ENCODE measurements at places on chromosomes 1 and 21.
A peak's percentile ranks its signal among the peaks of the same experiment; 100 is the strongest.

DNA sequence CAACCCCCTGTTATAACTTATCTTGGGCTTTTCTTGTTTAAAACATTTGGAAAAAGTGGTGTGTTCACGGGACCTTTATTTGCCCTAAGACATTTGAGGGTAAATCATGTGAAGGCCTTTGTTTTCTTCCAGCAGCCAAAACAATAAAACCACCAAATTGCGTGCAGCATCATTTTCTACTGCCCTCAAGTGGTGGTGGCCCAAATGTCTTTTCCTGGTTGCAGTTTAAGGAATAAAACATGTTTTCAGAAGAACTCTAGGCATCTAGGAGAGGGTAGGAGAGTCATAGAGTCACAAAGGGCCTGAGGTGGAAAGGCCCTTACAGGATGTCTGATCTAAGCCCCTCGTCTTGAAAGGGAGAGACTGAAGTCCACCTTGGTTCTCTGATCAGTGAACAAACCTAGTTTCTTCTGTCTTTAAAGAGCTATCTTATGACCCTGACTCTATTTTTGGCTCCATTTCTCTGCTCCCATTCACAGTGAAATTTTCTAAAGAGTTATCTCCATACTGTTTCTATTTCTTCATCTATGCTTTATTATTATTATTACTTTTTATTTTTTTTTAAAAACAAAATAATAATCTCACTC, 16.0 kb upstream of the EPS15 start:
- DNase-seq: no peak

DNA sequence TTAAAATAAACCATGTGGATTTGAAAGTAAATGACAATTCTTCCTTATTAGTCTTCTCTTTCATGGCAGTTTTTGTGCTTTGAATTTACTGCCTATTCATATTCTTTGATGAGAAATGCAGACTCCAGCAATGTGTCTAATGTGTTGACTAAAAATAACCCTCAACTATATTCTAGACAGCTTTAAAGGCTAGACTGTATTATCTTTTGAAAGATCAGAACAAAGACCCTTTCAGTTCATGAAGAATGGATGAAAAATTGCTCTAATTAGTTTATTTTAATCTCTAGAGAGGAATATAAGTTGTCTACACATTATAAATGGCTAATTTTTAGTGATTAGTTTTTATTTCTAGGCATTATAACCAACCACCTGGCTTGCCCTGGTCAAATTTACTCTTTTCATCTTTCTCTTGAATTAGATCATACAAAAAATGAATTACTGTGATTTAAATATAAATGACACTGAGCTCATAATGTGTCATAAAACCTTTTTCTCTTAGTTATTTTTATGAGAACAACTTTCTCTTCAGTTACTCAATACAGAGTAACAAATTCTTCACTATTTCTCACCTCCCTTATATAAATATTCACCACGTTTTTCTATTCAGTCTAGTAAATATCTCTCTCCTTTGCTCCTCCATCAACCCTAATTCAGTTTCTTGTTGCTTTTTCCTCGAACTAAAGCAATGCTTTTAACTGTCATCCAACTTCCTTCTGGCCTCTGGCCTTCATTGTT, 428.5 kb upstream of the TMPRSS15 start:
- DNase-seq: no peak

GRCh38 chr1:87940421-87940820, 611.7 kb downstream of the LMO4 start:
- DNase-seq: no peak

DNA sequence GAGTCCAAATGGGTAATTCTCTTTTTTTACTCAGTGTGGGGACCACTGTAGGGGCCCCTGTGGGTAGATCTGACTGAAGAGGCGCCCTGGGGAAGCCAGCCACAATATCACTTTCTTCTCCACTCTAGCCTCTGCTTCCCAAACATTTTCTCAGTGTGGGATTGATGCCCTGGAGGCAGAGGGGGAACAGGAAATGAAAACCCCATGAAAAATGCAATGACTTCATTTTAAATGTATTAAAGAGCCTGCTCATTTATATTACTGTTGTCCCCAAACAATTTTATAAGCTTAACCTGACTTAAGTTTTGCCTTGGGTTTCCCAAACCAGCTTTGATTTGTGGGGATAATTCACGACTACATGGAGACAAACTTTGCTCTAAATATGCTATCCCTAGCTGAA, 181.9 kb downstream of the C1orf94 start:
- no peak for DNase-seq

GRCh38 chr1:207825719-207826556, 74.1 kb downstream of the CD46 start:
- peak; percentile 56 for DNase-seq

- DNase-seq: no peak
Observed at GRCh38 chr1:7372477-7373120, 398.5 kb upstream of the VAMP3 start.

GRCh38 chr21:16046656-16047330, 317.0 kb downstream of the USP25 start:
- no peak for DNase-seq

DNA sequence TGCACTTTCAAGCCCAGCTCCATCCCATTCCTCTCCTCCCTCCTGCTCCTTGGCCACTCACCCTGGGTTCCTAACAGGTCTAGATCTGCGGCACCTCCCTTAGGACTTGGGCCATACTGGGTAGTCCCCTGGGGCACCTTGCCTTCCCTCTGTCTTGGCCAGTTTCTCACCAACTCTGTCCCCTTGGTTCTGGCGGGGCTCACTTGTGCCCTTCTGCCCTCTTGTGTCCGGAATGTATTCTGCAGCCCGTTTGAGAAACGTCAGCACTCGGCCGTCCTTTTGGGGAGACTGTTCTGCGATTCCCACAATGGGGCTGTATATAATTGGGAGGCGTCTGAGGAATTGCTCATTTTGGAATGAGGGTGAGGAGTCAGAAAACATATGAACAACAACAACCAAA, 162.4 kb downstream of the ZSCAN20 start:
- no peak for DNase-seq

DNA sequence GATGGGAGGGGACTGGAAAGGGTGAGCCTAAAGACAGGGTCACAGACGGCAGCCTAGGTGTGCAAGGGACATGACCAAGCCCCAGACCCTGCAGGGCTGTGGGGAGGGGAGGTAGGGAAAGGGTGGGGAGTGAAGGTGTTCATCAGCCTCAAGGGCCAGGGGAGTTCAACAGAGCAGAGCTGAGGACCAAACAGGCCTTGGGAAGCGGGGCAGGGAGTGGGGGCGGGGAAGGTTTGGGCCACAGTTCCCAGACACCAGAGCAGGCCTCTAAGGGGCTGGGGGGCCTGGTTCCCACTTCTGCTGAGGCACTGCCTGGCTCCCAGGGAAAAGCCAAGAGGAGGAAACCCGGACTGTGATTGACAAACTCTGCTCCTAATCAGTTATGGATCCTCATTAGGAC, 456.3 kb downstream of the MATN1 start:
- no peak for DNase-seq

- DNase-seq: no peak
Observed at GRCh38 chr1:59128239-59128736, 168.6 kb upstream of the FGGY start.

- no peak for DNase-seq
Observed at GRCh38 chr1:201119206-201120197, 7.3 kb upstream of the CACNA1S start.

GRCh38 chr1:167272369-167272957, 51.8 kb downstream of the POU2F1 start:
- DNase-seq: no peak

DNA sequence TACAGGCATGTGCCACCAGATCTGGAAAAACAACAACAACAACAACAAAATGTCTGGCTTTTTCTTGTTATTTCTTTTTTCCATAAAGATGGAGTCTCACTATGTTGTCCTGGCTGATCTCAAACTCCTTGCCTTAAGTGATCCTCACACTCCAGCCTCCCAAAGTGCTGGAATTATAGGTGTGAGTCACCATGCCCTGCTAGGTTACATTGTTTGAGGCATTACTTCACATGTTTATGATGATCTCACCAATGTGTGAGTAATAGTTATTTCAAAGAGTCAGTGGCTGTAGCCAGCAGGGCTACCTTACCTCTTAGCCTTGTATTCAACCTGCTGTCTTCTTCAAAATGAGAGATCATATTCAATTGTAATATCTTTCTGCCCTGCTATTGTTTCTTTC, 445.7 kb downstream of the AMY1C start:
- no peak for DNase-seq

DNA sequence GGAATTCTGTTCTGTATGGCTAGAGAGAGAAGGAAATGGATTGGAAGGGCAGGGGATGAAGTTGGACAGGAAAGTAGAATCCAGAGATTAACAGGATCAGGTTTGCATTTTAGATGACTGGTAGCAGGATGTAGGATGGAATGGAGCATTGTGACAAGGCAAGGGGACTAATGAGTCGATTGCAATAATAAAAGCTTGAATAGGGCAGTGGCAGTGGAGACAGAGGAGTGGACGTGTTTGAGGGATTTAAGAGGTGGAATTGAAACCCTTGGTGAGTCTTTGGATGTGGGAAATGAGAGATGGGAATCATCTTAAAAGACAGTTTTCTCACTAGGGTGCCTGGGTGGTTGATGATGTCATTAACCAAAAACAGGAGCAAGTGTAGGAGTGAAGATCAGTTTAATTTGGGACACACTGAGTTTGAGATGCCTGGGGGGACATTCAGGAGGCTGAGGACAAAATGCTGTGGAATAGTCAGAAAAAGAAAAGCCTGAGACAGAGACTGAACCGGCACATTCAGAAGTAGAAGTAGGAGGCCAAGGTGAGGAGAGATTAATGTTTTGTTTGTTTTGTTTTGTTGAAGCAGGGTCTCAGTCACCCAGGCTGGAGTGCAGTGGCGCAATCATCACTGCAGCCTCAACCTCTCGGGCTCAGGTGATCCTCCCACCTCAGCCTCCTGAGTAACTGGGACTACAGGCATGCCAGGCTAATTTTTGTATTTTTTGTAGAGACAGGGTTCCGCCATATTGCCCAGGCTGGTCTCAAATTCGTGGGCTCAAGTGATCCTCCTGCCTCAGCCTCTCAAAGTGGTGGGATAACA, 29.1 kb upstream of the C1orf146 start:
- DNase-seq: no peak

DNA sequence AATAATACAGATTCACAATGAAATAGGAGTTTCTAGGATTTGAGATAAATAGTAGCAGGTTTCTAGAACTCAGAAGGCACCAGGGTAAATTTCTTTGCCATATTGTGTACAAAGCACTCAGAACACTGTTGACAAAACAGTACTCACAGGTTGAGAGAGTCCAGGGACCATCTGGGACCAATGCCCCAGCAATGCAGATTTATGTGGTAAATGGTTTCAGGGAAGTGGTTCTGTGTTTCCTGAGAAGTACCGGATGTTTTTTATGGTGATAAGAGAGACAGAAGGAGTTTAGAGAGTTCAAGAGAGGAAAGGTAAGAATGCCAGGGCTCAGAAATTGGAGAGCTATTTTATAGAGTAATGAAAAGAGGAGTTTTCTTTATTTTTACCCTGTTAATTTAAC, 29.6 kb upstream of the DIPK1A start:
- no peak for DNase-seq

DNA sequence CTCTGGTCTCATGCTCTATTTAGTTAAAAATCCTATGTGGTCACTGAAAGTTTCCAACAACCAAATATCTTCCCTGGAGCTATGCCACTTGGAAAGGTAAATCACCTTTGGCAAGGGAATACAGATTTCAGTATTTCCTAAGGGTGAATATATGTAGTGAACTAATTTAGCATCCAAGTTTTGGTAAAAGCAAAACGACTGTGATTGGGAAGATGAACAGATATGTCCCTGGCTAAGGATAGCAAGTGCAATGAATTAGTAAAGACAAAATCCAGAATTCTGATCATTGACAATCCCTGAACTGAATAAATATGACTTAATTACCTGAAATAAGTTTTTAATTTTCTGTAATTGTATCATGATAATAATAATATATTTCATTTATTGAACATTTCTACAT, at the start of gene OR2T33:
TSS of gene OR2T33 (minus strand) at position 101 of the 400 bp plus-strand sequence. CDS start 4,162 bp downstream, outside the sequence.
- no peak for DNase-seq

DNA sequence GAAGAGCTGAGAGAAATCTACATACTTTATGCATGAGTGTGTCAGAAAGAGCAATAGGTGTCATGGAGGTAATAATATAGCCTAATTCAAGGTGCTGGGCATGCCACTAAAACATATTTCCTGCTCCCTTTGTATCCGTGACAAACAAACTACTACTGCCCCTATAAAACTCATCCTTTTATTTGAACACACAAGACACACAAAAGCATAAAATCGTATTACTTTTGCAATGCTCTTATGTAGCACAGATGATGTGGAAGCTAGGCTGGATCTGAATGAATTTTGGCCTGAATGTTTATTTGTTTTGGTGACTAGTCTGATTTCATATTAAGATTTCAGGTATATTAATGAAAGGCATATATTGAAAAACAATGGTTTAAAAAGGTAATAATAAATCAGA, 239.3 kb upstream of the NEGR1 start:
- no peak for DNase-seq

DNA sequence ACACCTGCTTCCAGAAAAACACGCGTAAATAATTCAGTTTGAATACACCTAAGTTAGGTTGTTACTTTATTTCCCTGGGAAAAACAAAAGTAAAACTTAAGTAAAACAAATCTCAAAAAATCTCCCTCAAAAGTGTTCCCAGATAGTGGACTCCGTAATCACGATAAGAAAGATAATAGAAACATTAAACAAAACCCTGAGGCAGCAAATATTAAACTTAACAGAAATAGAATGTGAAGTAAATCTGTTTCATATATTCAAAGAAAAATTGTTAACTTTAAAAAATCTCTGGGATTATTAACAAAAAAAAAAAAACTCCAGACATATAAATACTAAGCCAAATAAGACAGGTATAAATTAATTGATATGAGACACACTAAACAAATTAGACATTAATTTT, 743.2 kb upstream of the NCAM2 start:
- DNase-seq: no peak

DNA sequence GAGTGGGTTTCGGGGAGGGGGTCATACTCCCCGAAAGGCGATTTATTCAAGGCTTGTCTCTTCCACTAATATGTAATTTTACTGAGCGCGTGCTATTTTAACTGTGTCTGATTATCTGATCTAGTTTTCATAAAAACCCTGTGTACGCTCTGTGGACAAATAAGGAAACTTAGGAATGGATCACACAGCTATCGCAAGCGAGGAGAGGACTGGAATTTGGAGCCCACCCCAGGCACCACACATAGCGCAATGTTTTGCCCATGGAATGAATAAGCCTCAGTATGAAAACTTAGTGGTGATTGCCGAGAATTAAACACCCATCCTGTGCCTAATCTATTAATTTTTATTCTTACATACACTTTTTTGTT, 9.8 kb upstream of the RAB42 start:
- no peak for DNase-seq
